CD4-positive, alpha-beta T cell treated with Interferon gamma for 1 hour (primary cell): ENCODE measurements at places on chromosomes 1 and 21.

GRCh38 chr1:1351511-1352427, 2.6 kb upstream of the DVL1 start:
- DNase-seq, result no peak

DNA sequence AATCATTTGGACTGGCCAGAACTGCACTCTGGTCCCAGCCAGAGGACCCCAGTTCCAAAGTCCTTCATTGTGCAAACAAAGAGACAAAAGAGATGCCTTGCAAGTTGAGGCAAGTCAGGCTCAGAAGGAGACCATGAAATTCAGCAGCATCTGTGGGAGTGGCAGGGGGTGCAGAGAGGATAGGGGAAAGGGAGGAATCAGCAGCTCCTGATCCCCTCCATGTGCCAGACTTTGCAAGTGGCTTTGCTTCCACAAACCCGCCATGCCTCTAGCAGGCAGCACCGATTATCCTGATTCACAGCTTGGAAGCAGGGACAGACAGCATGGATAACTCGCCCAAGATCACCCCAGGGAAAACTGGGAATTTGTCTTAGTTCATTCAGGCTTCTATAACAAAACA, 2.1 kb upstream of the CAPN9 start:
- no peak for DNase-seq

GRCh38 chr1:91653183-91653582, 152.5 kb downstream of the CDC7 start:
- no peak for DNase-seq

DNA sequence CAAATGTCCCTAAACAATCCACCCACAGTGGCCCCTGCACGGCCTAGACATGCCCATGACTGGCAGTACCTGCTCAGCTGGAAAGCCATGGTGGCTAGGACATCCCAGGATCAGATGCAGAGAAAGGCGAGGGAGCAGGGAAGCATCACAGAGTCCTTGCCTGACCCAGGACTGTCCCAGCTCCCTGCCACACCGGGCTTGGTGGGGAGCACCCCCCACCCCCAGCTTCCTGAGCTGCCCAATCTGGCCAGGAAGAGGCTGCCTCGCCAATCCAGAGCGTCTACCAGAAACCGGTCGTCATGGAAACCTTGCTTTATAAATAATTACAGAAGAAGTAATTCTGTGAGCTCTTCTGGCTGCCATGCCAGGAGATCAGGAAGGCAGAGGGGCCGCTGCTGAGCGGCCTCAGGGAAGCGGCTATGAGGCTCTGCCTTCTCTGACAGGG, 34.8 kb downstream of the ACOT7 start:
- DNase-seq, result peak; percentile 60

DNA sequence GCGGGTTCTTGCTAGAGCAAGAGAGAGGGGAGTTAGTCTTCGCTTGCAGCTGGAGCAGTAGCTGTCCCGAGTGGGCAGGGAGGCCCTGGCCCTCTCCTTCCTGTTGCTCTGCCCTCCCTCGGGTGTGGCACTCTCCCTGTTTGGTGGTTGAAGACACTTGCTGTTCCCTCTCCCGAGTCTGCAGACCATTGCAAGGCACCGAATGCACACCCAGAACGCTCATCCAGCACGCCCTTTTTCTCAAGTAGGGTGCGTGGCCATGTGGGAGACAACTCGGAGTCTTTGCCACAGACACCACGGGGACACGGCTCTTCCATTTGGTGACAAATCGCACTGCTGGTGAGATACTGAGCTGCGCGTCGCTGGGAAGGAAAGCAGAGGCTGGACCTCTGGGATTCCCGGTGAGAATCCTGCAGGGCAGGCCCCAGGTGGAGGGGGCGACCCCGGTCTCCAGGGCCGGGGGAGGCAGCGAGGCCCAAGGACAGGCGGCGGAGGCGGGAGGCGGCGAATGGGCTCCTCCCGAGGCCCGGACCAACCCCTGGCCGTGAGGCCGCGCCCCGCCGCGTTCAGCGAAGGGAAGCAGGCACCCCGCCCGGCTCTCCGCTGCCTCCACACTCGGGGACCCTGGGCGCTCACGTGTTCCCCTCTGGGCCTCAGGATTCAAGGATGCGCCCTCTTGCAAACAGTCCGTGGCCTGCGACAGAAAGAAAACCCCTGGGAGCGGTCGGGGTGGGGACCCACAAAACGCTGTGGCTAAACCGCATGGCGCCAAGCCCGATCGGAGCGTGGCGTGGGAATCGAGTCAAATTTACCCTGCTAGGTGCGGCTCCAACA, 10.4 kb upstream of the TMEM200B start:
- no peak for DNase-seq

- no peak for DNase-seq
These were observed 77.2 kb upstream of the FOXD3 start for GRCh38 chr1:63245186-63245585.

- DNase-seq, result no peak
These were observed 33.6 kb downstream of the RUNX1 start for GRCh38 chr21:35015435-35016024.

DNA sequence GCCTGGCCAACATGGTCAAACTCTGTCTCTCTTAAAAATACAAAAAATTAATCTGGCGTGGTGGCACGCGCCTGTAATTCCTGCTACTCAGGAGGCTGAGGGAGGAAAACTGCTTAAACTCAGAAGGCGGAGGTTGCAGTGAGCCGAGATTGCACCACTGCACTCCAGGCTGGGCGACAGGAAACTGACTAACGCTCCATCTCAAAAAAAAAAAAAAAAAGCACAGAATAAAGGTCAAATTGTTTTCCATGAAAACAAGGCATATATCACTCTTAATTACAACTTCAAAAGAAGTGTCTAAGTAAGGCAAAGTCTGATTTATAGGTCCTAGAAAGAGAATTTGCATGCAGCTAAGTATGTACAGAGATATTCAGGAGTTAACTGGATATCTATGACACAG, 25.6 kb downstream of the EYA3 start:
- peak; percentile 16 for DNase-seq

DNA sequence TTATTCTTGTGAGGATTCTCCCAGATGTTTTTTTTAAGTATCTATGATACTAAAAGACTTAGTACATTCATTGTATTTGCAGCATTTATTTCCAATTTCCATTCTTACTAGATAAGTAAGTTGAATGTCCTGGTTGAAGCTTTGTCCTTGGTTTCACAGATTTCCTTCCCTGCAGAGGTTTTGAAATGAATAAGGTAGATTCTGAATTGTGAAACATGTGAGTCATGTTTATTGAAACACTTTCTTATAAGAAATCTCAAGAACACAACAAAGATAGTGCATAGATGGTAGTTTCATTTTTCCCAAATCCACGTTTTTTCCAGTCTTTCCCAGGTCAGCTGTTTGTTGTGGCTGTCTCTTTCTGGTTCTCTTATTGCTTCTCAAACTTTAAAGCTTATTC, 24.8 kb downstream of the GABPA start:
- no peak for DNase-seq

GRCh38 chr1:234918961-234919761, 209.5 kb downstream of the TOMM20 start:
- DNase-seq, result no peak
